Activated naive CD4-positive, alpha-beta T cell treated with anti-CD3 and anti-CD28 coated beads for 36 hours (primary cell): ENCODE measurements at places on chromosomes 1 and 21.

DNA sequence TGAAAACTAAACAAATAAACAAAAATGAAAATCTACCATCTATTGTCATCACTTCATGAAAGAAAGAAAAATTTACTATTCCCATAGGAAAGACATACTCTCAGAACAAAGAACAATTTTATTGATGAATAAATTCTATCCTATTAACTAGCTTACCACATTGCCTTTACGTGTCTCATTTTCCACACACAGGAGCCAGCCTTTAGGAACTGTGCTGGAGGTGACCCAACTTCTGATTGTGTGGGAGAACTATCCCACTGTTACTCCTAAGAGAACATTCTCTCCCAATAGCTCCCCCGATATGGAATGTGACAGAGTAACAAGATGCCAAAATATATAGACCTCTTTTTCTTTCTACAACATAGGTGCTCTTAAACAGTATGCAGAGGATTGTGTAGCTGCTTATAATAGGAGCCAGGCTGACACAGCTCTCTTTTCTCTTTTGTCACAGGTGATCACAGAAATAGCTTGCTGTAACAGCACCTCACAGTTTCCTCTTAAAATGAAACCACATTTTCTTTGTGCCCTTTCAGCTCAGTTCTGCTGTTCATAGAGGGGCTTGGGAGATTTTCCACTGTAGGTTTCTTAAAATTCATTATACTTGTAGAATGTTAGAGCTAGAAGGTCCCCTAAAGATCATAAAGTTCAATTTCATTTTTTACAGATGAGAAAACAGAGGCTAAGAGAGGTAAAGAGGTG lies 35.5 kb downstream of the C21orf91 start:
- peak; percentile 68 for DNase-seq

DNA sequence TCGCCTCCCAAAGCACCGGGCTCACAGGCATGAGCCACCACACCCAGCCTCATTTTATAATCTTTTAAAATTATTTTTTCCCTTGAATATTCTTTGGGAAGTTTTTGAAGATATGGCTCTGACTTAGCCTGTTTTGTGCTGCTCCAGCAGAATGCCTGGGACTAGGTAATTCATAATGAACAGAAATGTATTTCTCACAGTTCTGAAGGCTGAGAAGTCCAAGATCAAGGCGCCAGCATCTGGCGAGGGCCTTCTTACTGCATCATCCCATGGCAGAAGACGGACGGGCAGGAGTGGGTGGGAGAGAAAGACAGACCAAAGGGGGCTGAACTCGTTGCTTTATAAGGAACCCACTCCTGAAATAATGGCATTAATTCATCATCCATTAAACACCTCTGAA lies 99.0 kb upstream of the SLC25A33 start:
- DNase-seq = no peak

- DNase-seq = no peak
Observed at GRCh38 chr1:50305808-50306207, 117.4 kb downstream of the DMRTA2 start.

DNA sequence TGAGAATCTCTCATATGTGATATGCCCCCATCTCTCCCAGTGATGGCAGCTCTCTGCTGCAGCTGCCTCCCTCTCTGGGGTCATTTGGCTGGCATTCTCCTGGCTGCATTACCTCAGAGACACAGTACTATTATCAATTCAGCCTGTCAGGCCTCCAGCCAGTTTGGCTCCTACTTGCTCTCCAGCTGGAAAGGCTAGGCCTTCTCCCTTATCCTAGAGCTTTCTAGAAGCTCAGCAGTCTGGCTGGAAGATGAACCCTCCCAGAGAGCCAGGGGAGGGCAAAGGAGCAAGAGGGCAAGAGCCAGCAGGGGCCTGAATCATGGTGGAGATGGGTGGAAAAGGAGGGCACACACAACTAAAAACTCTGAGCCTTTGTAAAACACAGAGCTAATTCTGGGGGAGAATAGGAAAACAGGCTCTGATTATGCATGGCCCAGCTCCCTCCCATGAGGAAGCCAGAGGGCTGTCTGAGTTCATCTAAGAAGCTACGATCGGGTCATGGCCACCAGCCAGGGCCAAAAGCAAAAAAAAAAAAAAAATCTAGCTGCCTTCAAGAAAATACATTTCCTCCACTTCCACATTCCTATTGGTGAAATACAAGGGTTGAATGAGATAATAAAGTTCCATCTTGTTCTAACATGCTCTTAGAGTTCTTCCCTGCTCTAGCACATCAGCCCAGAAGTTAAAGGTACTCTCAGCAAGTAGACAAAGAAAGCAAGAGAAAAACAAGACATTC lies 8.8 kb downstream of the LAMB3 start:
- DNase-seq = no peak

- no peak for DNase-seq
Observed at GRCh38 chr1:15309687-15310086, 62.7 kb downstream of the FHAD1 start.
